ENCODE measurements at places on chromosomes 2 and 18.

DNA sequence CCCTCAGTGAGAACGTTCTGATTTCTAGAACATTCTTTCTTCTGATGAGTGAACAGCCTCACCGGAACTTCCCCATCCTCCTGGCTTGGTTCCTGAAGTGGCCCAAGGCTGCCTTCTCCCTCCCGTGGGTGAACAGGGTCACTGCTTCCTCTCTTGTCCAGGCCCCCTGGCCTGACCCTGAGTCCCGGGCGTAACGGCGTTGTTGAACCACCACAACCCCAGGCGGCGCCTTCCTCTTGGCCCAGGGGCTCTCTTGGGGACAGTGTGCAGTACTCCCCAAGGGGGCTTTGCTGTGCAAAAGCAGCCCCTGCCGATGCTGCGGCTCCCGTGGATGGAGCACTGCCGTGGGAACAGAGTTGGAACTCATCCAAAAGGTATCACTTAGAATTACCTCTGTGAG is 147.2 kb downstream of the TSN start:
- no peak for DNase-seq

DNA sequence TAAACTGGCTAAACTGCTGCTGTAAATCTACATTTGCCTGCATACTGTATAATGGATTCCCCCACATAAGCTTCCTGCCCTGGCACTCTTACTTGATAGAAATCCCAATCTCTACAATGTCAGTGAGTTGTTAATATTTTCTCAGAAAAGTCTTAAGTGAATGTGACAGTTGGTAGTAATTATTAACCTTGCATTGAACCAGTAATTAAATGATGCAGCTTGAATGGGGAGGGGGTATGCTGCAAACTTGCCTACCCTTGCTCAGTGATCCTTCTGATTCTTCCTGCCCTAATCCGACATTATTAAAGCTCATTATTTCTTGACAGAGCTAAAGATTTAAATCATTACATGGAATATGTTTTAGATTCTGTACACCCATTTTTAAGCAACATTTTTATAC is 119.0 kb upstream of the CDH7 start:
- DNase-seq, result no peak

DNA sequence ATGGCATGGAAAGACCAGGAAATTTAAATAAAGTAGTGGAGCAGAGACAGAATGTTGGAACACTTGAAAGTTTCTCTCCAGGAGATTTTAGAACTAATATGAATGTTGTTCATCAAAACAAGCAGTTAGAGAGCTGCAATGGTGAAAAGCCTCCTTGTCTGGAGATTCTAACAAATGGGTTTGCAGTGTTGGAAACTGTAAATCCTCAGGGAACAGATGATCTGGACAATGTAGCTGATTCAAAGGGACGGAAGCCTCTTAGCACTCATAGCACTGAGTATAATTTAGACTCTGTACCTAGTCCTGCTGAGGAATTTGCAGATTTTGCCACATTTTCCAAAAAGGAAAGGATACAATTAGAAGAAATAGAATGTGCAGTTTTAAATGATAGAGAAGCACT is 27.7 kb downstream of the AFTPH start:
- no peak for DNase-seq

GRCh38 chr2:2762913-2763312 is 431.8 kb upstream of the MYT1L start:
- no peak for DNase-seq

GRCh38 chr2:101097638-101098037 is 53.5 kb downstream of the TBC1D8 start:
- no peak for DNase-seq

GRCh38 chr2:64086347-64087082 is 57.7 kb downstream of the PELI1 start:
- DNase-seq, result no peak

- no peak for DNase-seq
These were observed 800.8 kb upstream of the ID2 start for GRCh38 chr2:7881063-7881462.

DNA sequence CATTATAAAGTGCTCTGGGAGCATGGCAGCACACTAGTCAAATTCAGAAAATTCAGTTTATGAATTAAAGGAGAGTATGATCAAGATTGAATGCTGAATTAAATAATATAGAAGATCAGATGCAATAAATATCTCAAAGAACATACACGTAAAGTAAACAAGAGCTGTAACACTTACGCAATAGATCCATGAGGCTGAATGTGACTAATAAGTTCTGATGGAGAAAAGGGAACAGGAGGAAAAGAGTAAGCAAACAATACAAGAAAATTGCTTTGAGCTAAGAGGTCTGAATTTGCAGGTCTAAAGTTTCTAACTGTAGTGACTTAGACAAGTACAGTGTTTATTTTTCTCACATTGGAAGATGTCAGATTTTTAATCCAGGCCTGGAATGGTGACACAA is 646.7 kb upstream of the ZNF804A start:
- no peak for DNase-seq
